ENCODE measurements at places on chromosomes 12 and 14.

DNA sequence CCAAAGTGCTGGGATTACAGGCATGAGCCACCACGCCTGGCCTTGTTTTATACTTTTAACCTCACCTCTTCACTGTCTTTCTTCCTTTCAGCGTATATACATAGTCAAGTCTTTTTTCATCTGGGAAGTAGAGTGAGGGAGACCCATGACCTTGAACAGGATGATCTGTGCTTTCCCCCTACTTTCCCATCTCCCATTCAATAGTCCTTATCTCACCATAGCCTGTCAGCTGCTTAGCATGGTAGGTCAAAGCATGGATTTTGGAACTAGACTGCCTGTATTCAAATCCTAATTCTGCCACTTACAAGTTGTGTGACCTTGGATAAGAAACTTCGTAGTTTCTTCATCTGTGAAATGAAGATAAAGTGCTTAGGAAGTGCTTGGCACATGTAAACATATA, 96.4 kb upstream of the MON2 start:
- no peak for DNase-seq

GRCh38 chr12:75366629-75367028, 24.3 kb upstream of the GLIPR1L2 start:
- no peak for DNase-seq

DNA sequence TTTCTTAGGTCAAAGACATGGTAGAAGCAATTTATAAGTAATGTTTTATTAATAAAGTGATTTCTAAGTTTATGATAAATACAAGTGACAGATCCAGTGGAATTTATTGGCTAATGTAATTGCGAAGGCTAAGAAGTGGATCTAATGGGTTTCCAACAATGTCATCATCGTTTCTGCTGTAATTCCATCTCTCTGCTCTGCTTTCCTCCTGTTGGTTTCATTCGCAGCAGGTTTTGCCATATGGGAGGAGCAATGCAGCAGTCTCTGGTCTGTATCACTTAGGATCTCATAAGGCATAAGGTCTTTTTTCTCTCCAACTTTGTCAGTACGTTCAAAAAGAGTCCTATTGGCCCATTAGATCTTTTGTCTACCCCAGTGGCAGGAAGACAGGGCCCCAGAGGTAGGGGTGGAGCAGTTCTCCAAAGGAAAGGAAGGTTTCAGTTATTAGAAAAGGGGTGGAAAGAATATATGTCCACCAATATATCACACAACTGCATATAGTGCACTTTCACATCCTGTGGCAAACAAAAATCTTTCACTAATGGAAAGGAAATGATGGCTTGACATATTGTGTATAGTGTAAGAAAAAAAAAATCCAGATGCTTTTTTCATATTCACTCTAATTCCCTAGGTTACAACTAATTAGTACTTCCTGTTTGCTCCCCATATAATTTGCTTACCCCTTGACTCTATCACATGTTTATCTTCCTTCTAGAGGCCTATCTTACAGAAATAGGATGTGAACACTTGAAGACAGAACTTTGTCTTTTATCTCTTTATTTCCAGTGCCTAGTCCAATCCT, 451.3 kb downstream of the ZFP36L1 start:
- no peak for DNase-seq

- DNase-seq: no peak
Observed at GRCh38 chr14:23243066-23243465, 5.3 kb downstream of the RNF212B start.

DNA sequence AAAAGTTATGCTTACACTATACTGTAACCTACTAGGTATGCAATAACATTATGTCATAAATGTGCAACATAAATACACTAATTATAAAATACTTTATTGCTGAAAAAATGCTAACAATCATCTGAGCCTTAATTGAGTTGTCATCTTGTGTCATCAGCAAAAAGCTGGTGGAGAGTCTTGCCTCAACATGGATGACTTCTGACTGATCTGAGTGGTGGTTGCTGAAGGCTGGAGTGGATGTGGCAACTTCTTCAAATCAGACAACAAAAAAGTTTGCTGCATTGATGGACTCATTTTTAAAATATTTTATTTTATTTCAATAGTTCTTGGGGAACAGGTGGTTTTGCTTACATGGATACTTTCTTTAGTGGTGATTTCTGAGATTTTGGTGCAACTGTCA, 93.9 kb upstream of the AMN1 start:
- DNase-seq: no peak

DNA sequence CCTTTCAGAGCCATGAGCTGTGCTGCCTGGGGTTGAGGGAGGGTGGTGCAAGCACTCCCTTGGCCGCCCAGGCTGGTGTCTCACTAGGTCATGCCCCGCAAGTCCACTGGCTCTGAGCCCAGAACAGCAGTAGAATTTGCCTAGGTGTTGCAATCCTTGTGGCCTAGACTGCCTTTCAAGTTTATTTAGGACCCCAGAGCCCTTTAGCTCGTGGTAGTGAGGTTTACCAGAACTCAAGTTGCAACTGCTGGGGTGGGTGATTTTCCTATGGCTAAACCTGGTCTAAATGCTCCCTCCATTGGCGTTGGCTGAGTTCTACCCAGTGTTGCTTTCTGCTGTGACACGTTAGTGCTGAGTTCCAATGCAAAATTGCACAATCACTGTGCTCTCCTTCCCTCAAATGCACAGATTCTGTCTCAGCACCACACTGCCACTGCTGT, 287.2 kb downstream of the BCAT1 start:
- no peak for DNase-seq

- DNase-seq: no peak
Observed at GRCh38 chr14:68973639-68974038, 5.5 kb downstream of the ACTN1 start.

DNA sequence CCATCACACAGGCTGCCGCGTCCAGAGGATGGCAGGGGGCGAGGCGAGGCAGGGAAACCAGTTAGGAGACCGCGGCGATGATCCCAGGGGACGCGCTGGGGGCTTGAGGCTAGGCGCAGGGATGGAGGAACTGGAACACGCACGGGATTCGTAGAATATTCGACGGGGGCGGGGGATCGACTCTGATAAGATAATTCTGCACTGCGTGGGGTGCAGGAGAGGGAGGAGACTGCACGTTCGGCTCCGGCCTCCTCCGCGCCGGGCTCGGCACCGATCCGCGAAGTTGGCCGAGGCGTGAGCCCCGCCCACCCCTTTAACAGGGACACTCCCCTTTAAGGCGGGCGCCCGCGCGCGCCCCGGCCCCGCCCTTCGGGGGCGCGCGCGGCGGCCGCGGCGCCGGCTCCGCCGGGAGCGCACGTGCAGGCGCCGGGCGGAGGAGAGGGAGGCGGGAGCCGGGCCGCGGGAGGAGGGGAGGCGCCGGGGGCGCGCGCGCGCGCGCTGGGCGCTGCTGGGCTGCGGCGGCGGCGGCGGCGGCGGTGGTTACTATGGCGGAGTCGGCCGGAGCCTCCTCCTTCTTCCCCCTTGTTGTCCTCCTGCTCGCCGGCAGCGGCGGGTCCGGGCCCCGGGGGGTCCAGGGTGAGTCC, at the start of gene ACVR1B:
Gene ACVR1B, plus strand, starts transcription at position 501 of the 644 bp plus-strand sequence. Its CDS starts 45 bp downstream, at position 546.
- peak; percentile 61 for DNase-seq

DNA sequence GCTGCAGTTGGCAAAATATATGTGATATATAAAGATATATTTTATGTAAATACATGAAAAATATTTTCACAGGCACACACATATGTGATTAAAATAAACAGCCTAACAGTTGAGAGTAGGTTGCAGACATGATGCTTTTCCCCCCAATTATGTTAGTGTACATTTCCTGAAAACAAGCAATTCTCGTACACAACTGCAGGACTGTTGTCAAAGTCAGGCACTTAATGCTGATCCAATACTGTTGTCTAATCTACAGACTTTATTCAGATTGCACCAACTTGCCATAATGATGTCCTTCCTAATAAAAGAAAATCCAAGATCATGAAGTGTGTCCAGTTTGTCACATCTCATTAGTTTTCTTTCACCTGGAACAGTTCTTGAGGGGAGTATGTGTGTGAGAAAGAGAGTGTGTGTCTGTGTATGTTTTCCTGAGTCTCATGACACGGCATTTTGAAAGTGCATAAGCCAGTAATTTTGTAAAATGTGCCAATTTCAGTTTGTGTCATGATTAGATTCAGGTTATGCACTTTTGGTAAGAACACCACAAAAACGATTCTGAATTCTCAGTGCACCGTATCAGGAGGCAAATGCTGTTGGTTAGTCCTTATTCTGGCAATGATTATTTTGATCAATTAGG, 16.5 kb upstream of the SEL1L start:
- DNase-seq: no peak

DNA sequence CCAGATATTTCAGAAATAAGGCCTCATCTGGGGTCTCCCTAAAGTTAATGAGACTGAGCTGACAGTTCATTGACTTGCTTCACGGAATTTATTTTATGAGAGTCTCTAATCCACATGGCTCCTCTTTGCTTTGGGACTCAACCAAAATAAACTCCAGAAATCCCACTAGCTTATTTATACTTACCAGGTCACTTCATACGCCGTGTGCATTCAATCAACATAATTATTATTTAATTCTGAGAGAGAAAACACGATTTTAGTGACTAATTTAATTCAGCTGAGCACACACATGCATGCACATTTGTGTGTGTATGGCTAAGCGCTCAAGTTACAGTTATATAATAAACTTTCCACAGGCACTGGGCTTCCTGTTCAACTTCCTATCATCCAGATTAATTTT, 333.4 kb upstream of the CCDC196 start:
- no peak for DNase-seq

DNA sequence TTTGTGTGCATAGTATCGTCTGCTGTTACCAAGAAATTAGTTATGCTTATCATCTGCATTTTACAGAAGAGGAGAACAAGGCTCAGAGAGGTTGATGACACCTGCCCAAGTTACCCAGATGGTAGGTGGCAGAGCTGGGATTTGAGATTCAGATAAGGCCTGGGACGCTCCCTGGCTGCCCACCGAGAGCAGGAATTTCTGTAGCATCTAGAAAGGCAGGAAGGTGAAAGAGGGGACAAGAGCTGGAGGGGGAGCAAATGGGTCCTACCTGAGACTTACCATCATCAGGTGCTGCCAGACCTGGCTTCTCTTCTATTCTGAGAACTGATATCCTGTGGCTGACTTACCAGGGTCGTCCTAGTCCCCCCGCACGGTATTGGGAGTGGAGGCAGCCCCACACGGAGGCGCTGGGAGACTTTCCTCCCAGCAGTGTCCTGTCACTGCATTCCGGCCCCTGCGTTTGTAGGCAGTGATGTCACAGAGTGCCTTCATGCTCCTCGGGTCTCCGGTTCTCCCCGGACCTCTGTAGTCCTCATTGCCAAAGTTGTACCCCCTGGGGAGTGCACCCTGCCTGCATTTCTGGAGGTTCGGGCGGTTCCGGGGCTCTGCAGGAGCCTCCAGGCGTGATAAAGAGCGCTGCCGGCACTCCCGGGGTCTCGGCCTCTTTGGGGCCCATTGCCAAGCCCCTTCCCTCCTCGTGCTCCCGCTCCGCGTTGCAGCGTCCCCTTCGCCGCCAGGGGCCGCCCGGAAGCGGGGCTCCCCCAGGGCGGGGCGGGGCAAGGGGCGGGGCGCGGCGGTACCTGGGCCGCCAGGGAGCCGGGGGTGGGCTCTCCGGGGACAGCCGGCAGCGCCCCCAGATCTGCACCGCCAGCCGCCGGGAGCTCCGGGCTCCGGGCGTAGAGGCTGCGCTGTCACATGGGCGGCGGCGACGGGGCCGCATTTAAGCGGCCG, at the start of gene CABP1:
Gene CABP1, plus strand, starts transcription at position 856 of the 951 bp plus-strand sequence. Its CDS starts 60 bp downstream, at position 916.
- DNase-seq: peak; percentile 18

- no peak for DNase-seq
Observed at GRCh38 chr12:54954801-54955200, 29.8 kb downstream of the TESPA1 start.

DNA sequence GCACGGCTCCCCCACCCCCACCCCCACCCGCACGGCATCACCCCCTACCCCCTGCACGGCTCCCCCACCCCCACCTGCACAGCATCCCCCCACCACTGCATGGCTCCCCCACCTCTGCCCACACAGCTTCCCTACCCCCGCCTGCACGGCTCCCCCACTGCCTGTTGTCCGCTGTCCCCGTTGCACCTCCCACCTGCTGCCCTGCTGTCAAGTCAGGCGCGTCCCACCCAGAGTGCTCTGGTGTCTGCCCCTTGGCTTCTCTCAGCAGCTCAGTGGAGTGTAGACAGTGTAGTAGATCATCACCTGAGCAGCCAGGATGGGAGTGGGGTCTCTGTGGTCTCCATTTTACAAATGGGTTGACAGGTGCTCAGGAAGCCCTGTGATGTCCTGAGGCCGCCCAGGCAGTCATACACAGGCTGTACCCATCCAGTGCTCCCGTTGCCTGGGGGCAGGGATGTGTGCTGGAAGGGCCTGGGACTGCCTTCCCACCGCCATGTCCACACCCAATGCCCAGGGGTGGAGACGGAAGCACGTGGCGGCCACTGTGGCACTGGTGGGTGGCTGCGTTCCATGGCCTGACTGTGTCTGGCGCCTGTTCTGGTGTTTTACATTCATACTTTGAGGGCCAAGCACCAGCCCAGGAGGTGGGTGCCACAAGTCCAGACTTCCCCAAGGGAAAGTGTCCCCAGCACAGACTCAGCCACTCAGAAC, 32.5 kb downstream of the PACS2 start:
- no peak for DNase-seq

DNA sequence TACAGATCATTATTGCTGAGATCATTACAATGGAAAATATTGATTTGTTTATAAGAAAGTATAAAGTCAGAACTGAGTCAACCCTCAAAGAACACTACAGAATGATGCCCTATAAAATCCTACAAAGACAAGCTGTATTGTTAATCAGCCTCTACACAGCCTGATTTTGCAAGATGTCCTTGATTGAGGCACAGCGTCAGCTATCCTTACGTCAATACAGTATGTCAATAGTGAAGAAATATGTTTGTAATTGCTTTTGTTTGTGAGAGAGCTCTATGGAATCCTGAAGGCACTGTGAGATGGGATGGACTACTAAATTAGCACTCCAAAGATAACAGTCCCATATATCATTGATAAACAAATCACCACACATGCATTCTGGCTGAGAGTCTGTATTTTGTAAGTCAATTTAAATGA, 70.7 kb downstream of the RASSF9 start:
- DNase-seq: no peak

GRCh38 chr12:89497005-89497404, 27.6 kb downstream of the GALNT4 start:
- no peak for DNase-seq

DNA sequence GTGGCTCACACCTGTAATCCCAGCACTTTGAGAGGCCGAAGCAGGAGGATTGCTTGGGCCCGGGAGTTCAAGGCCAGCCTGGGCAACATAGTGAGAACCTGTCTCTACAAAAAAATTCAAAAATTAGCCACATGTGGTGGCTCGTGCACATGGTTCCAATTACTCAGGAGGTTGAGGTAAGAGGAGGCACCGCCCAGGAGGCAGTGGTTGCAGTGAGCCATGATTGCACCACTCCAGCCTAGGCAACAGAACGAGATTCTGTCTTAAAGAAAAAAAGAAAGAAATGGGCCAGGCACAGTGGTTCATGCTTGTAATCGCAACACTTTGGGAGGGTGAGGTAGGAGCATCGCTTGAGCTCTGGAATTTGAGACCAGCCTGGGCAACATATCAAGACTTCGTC, 33.5 kb downstream of the MAP1LC3B2 start:
- DNase-seq: no peak

DNA sequence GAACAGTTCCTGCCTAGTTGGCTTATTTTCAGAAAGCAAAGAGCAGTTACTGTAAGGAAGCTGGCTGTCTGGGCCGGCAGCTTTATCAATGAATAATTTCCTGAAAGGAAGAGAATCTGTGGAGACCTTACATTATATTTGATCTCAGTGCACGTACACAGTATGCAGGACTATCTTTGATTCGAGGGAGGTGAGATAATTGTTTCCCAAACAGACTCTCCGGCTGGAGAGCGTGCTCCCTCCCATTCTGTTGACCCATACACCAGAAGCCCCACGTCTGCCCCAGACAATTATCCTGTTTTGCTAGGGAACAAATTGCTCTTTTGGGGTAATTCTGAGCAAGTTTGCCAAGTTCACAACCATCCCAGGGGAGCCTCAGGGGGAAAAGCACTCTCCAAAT, 1115.0 kb downstream of the VRK1 start:
- DNase-seq: no peak

Measured in NCI-H1694 (cell line).